Activated CD4-positive, alpha-beta T cell treated with anti-CD3 and anti-CD28 coated beads, Interleukin-2, amount 50 U/mL, for 24 hours (primary cell): ENCODE measurements at places on chromosomes 3 and 15.

GRCh38 chr15:69170597-69170996 is 10.2 kb downstream of the GLCE start:
- no peak for DNase-seq

DNA sequence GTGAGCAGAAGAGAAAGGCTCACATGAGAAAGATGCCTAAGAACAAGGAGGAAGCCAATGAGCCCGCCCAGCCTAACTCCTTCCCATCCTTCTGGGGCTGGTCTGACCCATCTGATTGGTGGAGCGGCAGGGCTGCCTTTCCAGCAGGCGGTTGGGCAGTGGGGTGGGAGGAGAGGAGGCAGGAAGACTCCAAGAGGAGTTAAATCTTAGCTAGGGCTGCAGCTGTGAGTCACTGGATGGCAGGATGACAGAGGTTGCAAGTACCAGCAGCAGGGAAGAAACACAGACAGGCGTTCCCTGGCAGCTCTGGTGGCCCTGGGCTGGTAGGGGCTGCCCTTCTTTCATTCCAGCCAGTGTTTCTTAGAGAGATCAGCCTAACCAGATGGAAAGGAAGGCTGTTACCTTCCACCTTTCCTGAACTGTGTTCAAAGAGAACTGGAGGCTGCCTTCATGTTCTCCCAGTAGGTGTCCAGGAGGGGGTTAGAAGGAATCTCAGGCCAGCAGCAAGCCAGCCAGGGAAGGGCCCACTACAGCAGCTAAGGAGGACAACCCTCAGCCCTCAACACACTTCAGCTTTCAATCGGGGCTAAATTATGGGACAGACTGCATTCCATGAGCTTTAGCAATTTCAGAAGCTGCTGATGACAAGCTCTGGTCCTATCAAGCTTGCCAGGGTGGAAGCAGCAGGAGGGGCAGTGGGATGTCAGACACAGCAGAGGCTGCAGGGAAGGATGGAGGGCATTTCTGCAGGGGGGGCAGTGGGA is 50.3 kb downstream of the CHSY1 start:
- DNase-seq: no peak

GRCh38 chr3:131540143-131540542 is 37.4 kb upstream of the MRPL3 start:
- DNase-seq: no peak

DNA sequence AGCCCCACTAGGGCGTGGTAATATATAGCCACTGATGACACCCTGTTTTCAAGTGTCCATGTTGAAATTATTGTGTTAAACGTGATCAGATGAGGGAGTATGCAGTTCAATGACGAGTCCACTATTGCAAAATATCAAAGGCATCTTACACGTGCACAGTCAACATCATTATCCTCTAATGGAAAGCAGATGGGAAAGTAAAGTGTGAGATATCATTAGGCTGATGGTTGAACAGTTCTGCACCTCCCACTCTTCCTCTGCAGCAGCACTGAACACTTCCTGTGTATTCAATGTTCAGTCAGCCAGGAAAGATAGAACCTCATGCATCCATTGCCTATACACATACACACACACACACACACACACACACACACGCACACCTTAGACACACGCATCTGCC is 431.8 kb upstream of the CCDC54 start:
- no peak for DNase-seq

DNA sequence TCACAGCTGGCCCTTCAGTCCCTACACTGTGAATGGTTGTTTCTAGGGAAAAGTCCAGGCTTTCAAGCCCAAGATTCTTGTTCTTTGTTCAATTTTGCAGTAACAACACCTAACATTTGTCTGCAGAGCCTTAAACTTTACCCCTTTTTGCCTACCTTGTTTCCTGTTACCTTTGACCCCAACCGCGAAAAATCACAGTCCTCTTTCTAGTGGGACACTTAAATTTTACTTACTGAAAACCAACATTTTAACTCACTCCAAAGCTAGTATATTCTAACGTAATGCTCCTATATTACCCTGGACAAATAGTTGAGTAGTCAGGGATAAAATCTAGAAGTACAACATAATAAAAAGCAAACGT is 649 bp upstream of the PIK3CB start:
- no peak for DNase-seq

DNA sequence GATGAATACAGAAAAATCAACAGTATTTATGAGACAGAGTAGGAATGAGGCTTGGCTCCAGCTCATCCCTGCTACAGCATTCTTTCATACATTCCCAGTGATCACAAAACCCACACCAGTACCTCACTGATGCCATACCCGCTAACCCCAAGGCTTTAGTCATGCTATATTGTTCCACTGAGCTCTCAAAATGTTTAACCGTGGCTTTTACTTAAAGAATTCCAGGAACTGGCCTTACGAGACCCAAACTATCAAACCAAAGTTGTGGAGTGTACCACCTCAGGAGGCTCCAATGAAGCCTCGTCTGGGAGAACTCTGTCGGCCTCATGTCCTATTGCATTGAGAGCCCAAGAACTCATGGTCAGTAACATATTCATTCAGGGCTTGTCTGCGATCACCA is 278.9 kb downstream of the ULK4 start:
- no peak for DNase-seq

DNA sequence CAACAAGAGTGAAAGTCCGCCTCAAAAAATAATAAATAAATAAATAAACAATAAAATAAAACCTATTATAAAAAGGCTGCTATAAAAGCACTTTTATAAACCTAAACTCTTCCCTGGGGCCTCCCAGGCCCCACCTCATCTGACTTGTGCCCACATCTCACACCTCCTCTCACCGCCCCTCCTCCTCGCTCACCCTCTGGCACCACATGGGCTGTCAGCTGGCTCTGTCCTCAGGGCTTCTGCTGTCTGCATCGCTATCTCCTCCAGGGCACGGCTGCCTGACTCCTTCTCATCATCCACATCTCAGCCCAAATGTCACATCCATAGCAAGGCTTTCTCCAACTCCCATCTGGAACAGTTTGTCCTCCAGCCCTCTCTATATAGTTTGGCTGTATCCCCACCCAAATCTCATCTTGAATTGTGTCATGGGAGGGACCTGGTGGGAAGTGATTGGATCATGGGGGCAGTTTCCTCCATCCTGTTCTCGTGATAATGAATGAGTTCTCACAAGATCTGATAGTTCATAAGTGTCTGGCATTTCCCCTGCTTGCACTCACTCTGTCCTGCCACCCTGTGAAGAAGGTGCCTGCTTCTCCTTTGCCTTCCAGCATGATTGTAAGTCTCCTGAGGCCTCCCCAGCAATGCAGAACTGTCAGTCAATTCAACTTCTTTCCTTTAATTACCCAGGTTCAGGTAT is 8.8 kb upstream of the SH3BP5 start:
- DNase-seq: no peak

DNA sequence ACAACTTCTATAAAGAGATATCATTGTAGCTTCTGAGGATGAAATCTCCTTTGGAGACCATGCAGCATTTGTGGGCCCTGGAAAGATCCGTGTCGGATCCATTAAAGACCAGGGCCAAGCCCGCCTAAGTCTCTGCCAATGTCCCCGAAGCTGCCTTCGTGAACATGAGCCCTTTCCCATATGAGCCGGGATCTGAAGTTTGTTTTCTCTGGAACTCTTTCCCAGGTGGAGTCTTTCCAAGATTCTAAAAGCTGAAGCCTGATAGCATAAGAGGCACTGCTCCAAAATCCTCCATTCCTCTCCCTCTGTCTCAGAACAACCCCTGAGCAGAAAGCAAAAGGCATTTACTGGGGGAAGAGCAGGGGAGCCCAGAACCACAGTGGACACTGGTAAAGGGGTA is 274.6 kb downstream of the NTRK3 start:
- DNase-seq: no peak
